ENCODE measurements at places on chromosomes 1 and 21.

DNA sequence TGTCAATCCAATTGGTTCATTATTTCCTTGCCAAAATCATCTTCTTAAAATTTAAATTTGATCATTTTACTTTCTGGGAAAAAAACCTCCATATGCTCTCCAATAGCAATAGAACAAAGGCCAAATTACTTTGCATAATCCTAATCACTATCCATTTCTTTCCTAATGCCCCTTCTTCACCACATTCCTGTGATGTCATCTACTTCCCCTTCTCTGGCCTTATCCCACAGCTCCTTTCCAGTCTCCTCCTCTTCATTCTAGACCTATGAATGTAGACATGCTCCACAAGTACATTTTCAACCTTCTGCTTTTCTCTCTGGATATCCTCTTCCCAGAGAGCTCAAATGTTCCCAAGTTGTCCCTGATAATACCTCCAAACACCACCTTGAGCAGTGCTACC lies 216.6 kb downstream of the MRPL39 start:
- DNase-seq: no peak

DNA sequence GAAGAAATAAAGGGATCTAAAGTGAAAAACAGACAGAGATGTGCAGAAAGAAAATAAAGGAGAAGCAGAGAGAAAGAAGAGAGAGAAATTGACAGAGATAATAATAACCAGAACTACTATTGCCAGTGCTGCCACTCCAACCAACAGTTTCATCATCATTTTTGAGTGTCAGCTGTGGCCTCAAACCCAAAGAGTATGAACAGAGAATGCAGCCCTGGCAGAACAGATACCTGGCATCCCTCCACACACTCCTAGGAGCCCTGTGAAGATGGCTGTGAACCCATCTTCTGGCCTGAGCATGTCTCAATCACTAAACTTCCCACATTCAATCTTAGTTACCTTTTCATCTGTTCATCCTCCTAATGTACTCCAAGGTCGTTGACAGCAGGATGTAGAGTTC lies 385.8 kb upstream of the NFIA start:
- DNase-seq: no peak

DNA sequence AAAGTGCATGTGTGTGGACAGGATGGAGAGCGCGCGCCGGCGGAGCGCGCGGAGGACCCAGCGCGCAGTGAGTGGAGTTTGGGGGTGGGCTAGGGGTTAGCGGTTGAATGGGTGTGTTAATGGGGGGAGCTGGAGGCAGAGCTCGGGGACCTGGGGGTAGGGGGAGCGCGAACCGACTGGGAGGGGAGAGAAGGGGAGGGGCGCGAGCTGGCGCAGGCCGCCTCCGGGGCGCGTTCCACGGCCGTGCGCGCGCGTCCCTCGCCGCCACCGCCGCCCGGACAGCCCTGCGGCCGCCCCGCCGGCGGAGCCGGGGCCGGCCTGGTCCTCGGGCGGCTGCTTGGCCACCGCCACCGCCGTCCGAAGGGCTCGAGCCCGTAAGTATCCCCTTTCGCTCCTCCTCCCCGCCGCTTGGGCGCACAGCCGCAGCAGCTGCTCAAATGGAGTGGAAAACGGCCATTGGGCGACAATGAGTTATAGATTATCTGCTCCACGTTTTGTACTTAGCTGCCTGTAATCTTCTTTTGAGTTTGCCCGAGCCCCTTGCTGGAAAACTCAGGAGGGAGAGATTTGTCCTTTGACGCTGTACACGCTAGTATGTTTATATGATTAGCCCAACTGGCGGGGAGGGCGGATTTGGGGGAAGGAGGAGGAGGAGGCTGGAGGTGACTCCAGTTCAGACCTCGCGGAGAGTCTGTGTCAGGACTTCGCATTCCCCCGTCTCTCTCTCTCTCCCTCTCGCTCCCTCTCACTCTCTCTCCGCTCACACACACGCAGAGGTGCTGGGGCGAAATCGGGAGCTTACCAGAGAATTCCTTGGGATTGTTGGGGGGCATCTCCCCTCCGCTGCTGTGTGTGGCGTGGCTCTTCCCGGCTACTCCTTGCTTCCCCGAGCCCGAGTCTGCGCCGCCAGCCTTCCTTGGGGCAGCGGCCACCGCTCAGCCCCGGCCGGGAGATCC lies at the start of gene ADGRL2:
ADGRL2 (plus strand) TSS at position 240 of the 956 bp plus-strand sequence. CDS start 36,051 bp downstream, outside the sequence.
- no peak for DNase-seq

- DNase-seq: no peak
Measured at GRCh38 chr1:38953433-38953860, 11.8 kb upstream of the RHBDL2 start.

DNA sequence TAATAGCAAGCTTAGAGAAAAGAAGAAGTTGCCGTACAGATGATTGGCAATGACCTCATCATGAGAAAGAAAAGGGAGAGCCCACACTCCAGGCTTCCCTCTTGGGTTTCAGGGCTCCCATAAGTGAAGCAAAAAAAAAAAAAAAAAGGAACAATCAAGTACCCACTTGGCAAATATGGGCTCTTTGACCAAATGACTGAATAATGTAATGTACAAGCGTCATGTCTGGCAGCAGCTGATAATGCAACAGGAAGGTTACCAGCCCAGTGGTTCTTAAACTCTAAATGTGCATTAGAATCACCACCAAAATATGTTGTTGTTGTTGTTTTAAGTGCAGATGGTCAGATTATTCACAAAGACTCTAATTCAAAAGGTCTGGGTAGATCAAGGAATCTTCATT lies 13.5 kb downstream of the TNFSF4 start:
- no peak for DNase-seq

GRCh38 chr21:42565206-42565810 lies 51.7 kb downstream of the SLC37A1 start:
- DNase-seq: no peak

DNA sequence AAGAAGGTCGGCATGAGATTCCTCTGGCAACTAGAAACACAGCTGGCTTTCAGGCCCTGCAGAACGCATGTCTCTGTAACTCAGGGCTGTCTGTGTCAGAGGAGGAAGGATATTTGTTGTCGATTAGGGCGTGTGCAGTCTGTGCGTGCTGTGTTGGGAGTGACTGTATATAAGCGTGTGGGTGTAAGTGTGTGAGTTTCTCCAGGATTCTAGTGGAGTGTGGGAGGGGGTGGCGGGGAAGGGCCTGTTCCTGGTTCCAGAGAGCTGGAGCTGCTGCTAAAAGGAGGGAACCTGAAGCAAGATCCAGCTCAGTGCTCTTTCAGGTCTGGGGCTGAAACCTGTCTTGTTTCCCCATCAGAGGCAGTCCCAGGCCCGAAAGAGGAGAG lies 74.3 kb downstream of the SLC16A1 start:
- DNase-seq: no peak

- DNase-seq: no peak
Measured at GRCh38 chr1:156641761-156642264, at the start of gene BCAN. BCAN (plus strand) TSS chr1:156642117; CDS start chr1:156646055, 3,938 bp downstream.

GRCh38 chr1:245585252-245585959 lies 430.6 kb downstream of the KIF26B start:
- DNase-seq: no peak

DNA sequence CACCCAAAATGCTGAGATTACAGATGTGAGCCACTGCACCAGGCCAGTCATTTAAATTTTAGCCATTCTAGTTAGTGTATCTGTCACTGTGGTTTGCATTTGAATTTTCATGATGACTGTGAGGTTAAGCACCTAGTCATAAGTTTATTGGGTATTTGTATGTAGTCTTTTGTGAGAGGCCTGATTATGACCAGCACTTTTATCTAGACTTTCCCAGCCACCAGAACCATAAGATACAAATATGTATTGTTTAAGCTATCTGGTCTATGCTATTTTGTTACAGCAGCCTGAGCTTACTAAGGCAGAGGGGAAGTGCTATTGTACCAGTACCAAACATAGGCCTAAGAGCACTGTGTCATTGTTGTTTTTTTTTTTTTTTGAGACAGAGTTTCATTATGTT lies 19.9 kb upstream of the DNAJC6 start:
- no peak for DNase-seq

DNA sequence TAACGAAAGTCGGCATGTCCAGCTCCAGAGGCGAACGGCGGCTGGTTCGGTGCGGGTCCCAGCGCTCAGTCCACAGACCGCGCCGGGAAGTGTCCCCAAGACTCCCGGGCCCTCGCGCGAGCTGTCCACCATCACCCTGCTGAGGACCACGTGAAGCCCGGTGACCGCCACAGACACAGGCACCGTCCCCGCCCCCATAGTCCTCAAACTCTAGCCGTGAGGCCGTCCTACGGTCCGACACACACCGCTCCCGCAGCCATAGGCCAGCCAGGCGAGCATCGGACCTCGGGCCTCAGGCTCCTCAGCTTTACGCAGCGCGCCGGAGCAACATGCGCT lies 535 bp downstream of the SETD4 start:
- DNase-seq: no peak

DNA sequence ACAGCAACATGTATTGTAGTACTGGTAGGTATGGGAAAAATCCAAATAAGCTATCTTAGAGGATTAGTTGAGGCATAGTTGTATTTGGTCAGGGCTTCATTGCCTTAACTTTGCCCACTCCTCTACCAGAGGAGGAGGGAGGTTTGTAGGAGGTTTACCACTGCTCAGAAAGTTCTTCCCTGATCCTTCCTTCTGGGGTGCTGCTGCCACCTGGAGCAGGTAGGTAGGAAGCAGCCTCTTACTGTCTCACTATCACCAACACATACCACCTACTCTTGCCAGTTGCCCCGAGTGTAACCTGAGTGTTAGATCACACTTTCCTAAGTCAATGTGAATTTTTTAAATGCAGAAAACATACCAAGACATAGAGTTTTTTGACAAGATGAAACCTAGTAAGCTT lies 24.1 kb upstream of the ZSWIM5 start:
- DNase-seq: peak; percentile 38

DNA sequence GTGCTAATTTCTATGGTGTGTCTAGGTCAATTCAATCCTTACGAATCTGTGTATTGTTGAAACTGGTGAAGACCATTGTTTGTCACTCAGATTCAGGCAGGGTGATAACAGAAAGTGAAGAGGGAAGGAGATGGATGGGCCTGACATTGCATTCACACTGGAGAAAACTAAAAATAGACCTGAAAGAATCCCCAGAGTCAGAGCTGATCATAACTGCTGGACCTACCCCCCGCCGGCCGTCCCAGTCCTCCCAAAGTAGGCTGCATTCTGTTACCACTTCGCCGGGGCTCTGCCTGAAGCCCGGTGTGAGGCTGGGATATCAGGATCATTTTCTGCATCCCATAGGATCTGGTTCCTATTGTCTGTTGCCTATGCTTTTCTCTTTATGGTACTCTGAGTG lies 121.1 kb downstream of the NUF2 start:
- no peak for DNase-seq

DNA sequence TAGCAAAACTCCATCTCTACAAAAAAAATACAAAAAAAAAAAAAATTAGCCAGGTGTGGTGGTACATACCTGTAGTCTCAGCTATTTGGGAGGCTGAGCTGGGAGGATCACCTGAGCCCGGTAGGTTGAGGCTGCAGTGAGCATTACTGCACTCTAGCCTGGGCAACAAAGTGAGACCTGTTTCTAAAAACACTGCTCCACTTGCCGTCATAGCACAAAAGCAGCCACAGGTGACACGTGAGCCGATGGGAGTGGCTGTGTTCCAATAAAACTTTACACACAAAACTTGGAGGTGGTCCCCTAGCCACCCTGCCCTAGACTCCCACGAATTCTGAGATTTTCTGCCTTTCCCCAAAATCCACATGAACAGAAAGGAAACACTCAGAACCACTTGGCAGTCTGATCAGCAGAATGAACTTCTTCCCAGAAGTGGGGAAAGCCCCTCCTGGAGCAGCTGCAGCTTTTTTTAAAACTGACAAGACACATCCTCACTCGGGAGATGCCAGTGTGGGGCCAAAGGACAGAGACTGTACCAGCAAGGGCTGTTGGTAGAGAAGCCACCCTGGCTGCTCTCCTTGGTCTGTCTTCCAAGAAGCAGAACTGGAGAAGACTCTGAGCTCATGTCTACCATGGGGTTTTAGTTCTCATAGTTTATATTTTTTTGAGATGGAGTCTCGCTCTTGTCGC lies 23.3 kb downstream of the PLEKHM2 start:
- DNase-seq: no peak

- no peak for DNase-seq
Measured at GRCh38 chr21:32207406-32207716, 71.5 kb downstream of the MIS18A start.

DNA sequence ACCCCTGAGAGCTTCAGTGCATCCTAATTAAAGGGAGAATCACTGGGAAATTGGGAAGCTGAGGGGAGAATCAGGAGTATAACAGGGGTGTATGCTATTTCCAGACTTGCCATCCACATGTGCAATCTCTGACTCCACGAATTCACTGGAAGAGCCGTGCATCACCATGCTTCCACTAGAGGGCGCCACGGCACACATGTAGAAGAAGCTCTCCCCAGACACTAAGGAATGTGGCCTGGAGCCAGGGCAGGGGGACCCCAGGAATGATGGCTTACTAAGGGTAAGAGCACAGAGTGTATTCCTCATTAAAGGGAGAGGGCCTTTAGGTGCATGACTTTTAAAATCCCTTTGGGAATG lies 81.5 kb downstream of the ABCA4 start:
- DNase-seq: peak; percentile 39

DNA sequence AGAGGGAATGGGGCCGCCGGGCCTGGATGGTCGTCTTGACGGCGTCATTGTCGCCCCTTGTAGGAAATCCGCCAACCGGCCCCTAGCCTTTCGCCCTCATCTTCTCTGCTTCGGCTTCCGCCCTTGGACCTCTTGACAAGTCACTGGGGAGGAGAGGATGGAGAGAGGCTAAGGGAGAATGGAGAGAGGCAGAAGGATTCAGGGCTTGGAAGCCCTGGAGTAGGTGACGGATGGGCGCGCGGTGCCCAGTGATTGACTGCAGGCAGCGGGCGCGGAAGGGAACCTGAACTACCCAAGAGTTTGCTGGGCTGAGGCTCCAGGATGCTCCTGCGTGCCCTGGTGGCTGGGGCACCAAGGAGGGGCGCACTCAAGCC lies 651 bp downstream of the PDE4B start:
- DNase-seq: no peak

DNA sequence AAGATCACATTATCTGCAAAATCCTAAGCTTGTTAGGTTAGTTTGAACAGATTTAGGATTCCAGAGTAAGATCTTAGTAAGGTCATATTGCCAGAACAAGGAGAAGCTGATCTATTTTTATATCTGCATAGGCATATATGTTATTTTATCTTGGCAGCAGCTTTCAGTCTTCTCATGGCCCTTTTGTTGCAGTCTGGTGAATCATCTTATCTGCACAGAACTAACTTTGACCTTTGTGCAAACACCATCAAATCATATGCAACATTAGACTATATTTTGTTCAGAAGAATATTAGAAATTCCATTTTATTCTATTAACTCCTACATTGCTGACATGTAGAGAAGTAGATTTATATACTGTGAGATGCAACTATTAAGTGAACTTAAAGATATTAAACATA lies 107.3 kb downstream of the CLEC20A start:
- DNase-seq: no peak

GRCh38 chr1:208029381-208030287 lies 118.7 kb upstream of the CD34 start:
- DNase-seq: no peak
